Sigmoid colon (tissue), 7 donors: ENCODE measurements at places on chromosomes 2 and 18. TPM values are rescaled to one million over a fixed set of nuclear protein-coding genes. Genes with fewer than 3 reads are reported as not detected.

DNA sequence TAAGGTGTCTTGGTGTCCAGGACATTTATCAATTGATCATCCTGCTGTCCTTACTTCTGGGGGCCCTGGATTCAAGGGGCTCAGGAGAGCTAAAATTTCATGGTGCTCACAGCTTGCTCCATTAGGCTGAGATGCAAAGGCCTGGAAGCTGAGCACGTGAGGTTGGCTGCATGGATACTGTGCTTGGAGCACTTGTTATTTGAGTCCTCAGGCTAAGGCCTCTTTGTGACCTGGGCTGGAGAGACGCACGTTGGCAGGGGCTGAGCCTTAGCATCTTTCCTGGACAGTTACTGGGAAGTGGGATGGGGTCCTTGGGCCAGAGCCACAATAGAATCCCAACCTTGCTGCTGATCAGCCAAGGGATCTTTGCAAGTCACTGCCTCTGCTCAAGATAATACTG is 151.2 kb upstream of the HS6ST1 start:
- peaks cover 30% of the 10 kb centered on the region for H3K4me1 ChIP-seq
- no peaks in the 10 kb centered on the region for H3K36me3 ChIP-seq
- peaks cover 15% of the 10 kb centered on the region for H3K27me3 ChIP-seq
- no peak overlapping the region for H3K4me3 ChIP-seq

Gene DNER
- total RNA-seq = 10.0 TPM

DNA sequence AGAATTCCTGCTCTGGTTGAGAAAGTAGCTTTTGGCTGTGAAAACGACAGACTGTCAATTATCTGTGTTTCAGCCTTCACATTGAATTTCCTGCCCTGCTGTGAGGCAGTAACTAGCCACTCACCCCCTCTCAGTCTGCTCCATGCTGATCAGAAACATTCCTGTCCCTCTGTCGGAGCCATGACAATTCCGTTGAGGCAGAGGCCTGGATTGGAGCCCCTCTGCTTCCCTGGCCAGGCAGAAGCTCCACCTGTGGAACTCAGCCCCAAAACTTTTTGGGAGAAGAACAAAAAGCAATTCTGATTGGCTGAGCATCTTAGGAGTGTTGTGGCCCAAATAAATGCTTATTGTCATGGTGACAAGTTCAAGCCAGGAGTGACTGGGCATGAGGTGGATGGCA is 60.0 kb downstream of the APOB start:
- DNase-seq = peak; percentile 27
- no peaks in the 10 kb centered on the region for H3K4me1 ChIP-seq
- H3K27ac ChIP-seq = no peak overlapping the region
- no peaks in the 10 kb centered on the region for H3K36me3 ChIP-seq

GRCh38 chr2:150484461-150485021 is 2.9 kb downstream of the RND3 start:
- H3K36me3 ChIP-seq = no peaks in the 10 kb centered on the region
- H3K4me3 ChIP-seq = peak overlapping the region; percentile 81
- peak; percentile 65 for DNase-seq
- peaks cover 50% of the 10 kb centered on the region for H3K4me1 ChIP-seq
- no peaks in the 10 kb centered on the region for H3K27me3 ChIP-seq
